ENCODE measurements at places on chromosomes 6 and 20.
A peak's percentile ranks its signal among the peaks of the same experiment; 100 is the strongest.

DNA sequence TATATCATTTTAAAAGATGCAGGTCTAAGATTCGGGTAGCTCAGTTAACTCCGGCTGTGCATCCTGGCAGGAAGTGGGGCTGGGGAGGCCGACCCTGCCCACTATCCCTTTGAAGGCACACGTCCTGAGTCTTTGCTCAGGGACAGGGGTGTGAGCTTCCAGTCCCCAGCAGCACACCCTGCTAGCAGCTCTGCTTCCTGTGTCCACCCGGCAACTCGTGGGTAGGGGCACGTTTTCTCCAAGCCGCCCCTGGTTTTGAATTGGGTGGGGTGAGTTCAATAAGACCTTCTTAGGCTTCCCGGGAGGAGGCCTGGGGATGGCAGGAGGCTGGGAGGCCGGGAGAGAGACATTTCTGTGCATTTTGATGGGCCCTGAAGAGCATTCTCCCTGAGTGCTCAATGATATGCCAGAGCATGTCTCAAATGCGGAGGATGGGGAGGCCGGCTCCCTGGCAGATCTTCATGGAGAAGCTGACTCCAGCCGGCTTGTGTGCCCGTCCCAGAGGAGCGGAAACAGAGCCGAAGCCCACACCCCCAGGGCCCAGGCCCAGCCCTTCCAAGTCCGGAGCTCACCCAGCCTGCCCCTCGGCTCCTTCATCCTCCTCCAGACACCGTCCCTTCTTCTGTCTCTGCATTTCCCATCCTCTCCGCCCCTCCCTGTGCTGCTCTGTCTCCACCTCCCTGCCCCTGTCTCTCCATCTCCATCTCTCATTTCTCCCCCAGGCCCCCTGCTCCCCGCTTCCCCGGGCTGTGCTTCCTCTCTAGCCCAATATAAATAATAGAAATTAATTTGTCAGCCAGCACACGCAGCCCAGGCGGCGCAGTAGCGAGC lies 36.3 kb upstream of the ZFAND3 start:
- DNase-seq: no peak

- no peak for DNase-seq
Measured at GRCh38 chr6:37382994-37383765, 29.4 kb downstream of the RNF8 start.

DNA sequence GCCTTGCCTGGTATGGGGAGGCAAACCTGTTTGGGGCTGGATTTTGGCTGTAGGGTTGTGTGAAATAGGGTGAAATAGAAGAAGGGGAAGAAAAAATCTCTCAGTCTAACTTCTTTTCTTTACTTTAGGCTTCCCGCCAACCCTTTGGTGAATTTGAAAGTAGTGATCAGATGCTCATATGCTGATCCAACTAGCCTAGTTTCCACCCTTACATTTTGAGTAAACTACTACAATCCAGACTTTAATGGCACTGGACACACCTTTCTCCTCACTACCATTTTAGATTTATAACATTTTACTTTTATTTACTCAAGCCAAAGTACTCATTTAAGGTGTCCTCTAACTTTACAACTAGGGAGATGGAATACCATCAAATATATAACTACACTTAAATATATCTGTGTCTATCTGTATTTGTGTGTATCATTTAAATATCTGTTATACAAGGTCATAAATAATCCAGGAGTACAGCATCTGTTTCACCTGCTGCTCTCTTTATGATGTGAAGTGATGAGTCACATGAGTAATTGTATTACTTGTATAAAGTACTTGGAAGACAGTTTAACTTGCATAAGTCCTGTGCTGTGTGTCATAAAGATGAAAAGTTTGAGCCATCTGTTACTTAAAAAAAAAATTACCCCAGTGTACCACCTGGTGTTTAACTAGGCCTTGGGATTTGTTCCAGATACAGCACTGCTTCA lies 172.1 kb downstream of the CDKAL1 start:
- DNase-seq: peak; percentile 63

GRCh38 chr6:43328528-43328927 lies 19.9 kb upstream of the CRIP3 start:
- peak; percentile 55 for DNase-seq

- no peak for DNase-seq
Measured at GRCh38 chr20:25346349-25346748, 44.3 kb downstream of the ABHD12 start.

Data from SW480 (cell line).